ENCODE measurements at places on chromosomes 7 and 10.

GRCh38 chr10:129968853-129969183 is 4.7 kb upstream of the EBF3 start:
- DNase-seq = no peak

GRCh38 chr10:44089671-44090070 is 295.2 kb downstream of the CXCL12 start:
- DNase-seq = no peak

GRCh38 chr7:81501220-81501619 is 268.6 kb downstream of the HGF start:
- no peak for DNase-seq

DNA sequence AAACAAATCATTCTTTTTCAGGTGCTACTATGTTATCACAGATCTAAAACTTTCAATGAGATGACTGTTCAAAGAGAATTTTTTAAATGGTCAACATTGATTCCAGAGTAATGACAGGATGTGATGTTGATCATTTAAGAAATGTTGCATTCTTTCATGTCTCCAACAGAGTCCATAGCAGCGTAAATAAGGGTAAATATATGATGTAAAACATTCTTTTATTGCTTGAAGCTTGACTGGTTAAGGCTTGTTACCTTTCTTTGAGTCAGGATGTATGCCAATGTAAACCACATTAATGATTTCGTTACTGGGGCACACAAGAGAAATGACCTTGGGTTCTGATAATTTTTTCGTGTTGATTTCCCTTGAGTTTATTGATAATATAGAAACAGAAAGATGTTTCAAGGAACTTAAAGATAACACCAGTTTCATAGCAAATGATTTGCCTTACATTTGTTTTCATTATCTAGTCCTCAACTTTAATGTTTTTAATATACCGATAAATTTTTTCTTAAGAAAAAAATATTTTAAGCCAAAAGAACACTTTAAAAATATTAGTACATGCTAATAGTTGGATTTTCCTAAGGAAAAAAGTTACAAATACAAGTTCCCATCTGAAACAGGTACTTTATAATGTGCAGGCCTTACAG is 3.5 kb downstream of the STK17A start:
- DNase-seq = no peak

GRCh38 chr10:11794566-11794965 is 28.6 kb upstream of the PROSER2 start:
- no peak for DNase-seq

- DNase-seq = no peak
Measured at GRCh38 chr7:44767912-44768627, 19.4 kb downstream of the ZMIZ2 start.

DNA sequence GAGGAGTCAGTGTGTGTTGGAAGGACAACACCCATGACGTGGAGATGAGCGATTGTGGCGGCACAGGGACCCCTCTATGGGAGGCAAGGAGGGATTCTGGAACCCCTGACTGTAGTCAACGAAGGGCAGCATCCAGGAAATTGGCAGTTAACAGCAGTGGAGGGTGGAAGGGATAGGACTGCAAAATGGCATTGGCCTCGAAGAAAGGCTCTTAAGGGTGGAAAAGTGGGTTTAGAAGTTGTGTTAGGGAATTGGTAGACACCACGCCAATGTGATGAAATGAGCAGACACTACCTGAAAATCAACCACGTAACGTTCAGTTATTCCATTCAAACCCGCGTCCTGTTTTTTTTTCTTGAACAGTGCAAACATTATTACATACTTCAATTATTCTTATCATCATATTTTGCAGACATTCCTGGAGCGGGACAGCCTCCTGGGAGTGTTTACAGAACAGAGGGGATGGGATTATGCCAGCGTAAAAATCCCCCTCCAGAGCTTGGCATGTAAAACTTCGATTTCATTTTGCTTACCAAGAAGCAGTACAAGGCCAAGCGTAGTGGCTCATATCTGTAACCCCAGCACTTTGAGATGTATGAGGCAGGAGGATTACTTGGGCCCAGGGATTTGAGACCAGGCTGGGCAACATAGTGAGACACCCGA is 272.1 kb downstream of the WDR37 start:
- DNase-seq = no peak

- DNase-seq = no peak
Measured at GRCh38 chr7:22666732-22667131, 60.3 kb upstream of the IL6 start.

GRCh38 chr10:77220150-77220549 is 417.5 kb downstream of the KCNMA1 start:
- no peak for DNase-seq

All from stimulated activated CD4-positive, alpha-beta T cell treated with anti-CD3 and anti-CD28 coated beads, Interleukin-1b, Interleukin-23, amount 100 ng/mL, for 1 hour (primary cell).